ENCODE measurements at places on chromosomes 3 and 15.

- no peak for DNase-seq
Observed at GRCh38 chr3:54784021-54784420, 143.8 kb downstream of the LRTM1 start.

GRCh38 chr3:182914341-182914740, 66.0 kb downstream of the DCUN1D1 start:
- DNase-seq: no peak

DNA sequence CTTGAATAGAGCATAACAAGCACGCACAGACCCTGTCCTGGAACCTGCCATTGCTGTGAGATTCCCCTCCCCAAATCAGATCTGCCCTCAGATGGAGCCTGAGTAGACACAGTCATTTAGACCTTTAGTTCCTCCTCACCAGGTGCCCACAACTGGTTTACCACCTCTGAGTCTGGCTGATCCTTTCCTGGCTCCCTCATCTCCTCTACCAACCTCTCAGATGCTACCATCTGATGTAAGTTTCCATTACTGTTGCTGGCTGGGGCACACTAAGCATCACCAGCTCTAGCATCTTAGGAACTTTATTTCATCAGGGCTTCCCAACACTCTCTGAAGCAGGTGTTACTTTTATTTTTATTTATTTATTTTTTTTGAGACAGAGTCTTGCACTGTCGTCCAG, 288.3 kb downstream of the TLE3 start:
- DNase-seq: no peak

- no peak for DNase-seq
Observed at GRCh38 chr3:170754311-170754693, 115.7 kb downstream of the RPL22L1 start.

- DNase-seq: no peak
Observed at GRCh38 chr3:144966560-144966959, 994.9 kb downstream of the DIPK2A start.

GRCh38 chr15:33963831-33964664, 4.2 kb upstream of the CHRM5 start:
- no peak for DNase-seq

DNA sequence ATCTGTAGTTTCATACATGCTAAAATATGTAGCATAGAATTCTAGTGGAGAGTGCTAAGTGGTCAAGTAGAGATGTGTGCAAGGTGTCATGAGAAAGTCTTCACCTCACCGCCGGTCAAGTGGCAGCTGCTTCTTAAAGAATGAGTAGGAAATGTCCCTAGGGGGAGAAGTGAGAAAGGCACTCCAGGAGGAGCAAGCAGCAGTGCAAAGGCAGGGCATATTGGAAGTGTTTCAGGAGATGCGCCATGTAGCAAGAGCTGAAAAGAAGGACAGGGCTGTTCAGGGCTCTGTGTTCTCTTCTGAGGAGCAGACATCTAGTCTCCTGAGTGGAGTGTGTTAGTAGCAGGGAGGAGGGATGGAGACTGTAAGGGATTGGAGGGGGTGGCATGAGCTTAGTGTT, 312.4 kb upstream of the SEMA6D start:
- no peak for DNase-seq

GRCh38 chr15:80531796-80532195, 127.6 kb downstream of the ARNT2 start:
- DNase-seq: no peak
